Stimulated activated CD4-positive, alpha-beta T cell treated with anti-CD3 and anti-CD28 coated beads, Interleukin-15, amount 100 ng/mL, for 24 hours (primary cell): ENCODE measurements at places on chromosomes 11 and 22.
A peak's percentile ranks its signal among the peaks of the same experiment; 100 is the strongest.

DNA sequence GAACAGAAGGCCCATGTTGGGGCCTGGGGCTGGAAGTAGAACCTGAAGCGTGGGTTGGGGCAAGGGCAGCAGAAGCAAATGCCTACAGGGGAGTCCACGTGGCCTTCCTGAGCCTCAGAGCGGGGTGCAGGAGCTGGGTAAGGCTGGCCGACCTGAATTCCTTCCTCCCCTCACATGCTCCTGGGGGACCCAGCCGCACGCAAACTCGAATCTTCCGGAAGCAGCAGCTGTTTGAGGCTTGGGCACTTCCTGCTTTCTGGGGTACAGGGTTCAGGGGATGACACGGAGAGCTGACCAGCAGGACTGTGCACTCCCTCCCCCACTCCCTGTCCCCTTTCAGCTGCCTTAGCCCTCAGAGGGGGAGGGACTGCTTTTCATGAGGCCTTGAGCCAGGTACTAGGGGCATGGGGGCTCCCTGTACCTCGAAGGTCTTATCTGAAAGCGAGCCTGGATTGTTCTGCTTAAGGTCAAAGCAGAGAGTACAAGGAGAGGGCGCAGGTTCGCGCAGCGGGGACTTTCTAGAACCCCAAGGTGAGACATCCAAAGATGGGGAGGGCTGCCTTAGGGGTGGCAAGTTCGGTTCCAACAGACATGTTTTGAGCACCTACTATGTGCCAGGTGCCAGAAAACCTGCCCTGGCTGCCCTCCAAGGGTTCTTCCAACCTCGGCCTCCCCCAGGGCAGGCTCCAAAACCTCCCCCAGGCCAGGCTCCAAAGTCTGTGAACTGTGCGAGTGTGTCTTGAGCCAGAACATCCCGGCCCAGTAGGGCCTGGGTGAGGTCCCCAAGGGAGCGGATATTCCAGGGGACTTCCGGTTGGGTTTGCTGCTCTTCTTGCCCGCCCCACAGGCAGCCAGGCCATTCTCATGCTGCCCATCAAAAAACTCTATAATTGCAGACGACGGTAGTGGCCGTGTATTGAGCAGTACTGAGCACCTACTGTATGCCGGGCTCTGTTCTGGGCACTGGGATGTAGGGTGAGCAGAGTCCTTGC is 1.7 kb downstream of the NCF4 start:
- no peak for DNase-seq

DNA sequence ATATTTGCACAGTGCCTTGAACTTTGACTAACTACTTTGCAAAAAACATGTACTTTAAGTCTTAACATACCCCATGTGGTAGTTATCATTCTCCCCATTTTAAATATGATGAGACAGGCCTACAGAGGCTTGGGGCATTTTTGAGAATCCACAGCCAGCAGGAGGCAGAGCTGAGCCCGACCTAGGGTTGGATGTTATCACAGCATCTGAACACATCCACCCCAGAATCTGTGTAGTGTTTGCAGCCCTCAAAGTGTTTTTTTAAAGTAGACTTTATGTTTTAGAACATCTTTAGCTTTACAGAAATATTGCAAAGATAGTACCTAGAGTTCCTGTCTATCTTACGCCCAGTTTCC is 17.6 kb downstream of the OTOG start:
- DNase-seq, result peak; percentile 23

DNA sequence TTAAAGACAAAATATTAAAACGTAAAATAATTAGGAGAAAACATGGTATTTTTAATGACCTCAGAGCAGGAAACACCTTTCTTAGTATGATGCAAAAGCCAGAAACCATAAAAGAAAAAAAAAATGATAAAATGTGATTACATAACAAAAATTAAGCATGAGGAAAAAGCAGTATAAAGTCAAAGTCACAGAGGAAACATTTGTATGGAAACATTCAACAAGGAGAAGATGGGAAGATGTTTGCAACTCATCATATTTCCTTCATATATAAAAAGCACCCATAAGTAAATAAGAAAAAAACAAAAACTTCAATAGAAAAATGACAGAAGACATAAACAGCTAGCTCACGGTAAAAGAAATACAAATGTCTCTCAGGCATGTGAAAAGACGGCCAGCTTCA is 17.3 kb downstream of the SHISAL1 start:
- DNase-seq, result no peak

- no peak for DNase-seq
Observed at GRCh38 chr22:47673557-47673956, 911.1 kb downstream of the TBC1D22A start.

GRCh38 chr11:85863855-85864254 is 8.7 kb downstream of the CCDC83 start:
- no peak for DNase-seq

DNA sequence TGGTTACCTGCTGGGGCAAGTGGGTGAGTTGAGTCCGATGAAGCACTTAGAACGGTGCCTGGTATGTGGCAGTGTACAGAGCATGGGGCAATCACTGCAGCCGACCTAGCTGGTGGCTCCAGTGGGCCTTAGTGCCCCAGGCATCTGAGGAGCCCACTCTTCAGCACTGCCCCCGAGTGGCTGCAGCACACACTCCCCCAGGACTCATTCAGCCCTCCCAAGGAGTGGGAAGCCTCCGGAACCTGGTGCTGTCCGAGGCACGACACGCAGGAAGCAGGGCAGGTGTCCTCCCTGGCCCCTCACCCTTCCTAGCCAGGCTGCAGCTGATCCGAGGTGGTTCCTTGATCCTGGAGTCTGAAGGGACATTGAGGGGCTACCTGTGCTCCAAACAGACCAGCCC is 42.4 kb upstream of the PRODH start:
- no peak for DNase-seq

GRCh38 chr11:75762885-75763284 is 5.7 kb upstream of the DGAT2 start:
- DNase-seq, result no peak

DNA sequence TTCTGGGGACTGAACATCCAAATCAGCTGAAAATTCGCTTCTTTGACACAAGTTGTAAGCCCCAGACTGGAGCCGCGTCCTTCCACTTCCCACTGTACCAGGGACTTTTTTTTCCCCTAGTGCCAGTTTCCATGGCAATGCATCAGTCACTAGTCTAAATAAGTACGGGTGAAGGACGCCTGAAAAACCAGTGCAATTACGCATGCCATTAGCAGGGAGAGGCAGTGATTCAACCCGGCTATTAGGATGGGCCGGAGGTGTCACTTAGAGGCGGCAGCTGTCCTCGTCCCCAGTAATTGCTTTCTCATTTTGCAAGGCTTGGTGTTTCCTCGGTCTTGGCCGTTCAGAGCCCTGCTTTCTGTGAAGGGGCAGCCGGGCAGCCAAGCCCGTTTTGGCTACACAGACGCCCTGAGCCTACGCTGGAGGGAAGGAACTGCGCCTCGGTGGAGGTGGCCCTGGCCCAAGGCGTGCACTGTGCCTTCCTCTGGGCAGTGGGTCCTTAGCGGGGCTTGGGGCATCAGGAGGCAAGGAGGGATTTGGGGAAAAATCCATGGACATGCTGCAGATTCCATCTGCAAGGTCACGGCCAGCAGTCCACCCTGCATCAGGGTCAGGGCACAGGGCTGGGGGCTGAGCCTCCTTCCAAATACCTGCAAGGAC is 319.7 kb downstream of the CTTN start:
- DNase-seq, result no peak

- no peak for DNase-seq
Observed at GRCh38 chr11:19216709-19217374, 15.1 kb upstream of the CSRP3 start.

- DNase-seq, result no peak
Observed at GRCh38 chr22:50161508-50162390, 8.8 kb upstream of the PANX2 start.

GRCh38 chr11:13680501-13681264 is 12.2 kb downstream of the FAR1 start:
- DNase-seq, result no peak

- DNase-seq, result no peak
Observed at GRCh38 chr11:3155691-3156258, 9.3 kb downstream of the OSBPL5 start.

DNA sequence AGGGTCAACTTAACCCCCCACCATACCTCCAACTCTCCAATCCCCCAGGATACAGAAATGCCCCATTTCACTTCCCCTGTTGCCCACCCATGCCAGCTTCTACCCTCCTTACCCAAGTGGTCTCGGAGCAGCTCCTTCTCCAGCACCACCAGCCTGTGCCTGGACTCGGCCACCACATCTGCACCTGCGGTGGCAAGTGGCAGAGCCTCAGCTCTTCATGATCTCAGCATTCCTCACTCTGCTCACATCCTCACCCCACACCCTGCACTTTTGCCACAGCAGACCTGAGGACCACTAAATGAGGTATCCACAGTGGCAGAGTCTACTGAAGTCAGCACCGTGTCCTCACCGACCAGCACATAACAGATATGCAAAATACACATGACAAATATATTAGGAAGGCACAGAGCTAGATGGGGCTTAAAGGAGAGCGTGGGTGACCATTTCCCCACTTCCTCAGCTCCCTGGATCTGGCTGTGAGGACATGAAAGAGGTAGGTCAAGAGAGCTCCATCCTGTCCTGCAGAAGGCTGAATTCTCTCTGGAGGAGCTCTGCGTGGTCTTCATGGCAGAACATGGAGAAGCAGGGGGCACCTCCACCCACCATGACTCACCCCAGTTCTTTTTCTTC is 9.7 kb downstream of the NHERF4 start:
- no peak for DNase-seq

GRCh38 chr11:91984033-91984584 is 240.5 kb upstream of the FAT3 start:
- no peak for DNase-seq

GRCh38 chr11:44555031-44555800 is 10.2 kb upstream of the CD82 start:
- no peak for DNase-seq

DNA sequence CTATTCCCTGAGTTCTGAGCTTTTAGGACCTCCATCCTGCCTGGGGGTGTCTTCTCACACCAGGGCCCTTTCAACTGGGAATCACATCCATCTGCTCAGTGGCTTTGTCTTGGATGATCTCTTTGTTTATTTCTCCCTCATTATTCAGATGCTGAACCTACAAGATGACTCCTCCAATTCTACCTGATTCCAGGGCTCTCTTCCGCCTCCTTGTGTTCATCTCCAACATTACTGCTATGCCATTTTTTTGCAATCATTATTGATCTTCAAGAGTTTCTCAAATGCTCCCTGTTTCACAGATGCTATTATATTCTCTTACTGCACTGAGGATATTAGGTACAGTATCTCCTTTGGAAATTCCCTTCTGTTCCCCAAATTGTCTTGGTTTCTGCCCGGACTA is 307.7 kb downstream of the SHANK2 start:
- no peak for DNase-seq

- DNase-seq, result no peak
Observed at GRCh38 chr11:95299078-95299679, 68.2 kb upstream of the SESN3 start.

GRCh38 chr22:39800790-39801520 is 92.6 kb downstream of the ENTHD1 start:
- DNase-seq, result no peak

DNA sequence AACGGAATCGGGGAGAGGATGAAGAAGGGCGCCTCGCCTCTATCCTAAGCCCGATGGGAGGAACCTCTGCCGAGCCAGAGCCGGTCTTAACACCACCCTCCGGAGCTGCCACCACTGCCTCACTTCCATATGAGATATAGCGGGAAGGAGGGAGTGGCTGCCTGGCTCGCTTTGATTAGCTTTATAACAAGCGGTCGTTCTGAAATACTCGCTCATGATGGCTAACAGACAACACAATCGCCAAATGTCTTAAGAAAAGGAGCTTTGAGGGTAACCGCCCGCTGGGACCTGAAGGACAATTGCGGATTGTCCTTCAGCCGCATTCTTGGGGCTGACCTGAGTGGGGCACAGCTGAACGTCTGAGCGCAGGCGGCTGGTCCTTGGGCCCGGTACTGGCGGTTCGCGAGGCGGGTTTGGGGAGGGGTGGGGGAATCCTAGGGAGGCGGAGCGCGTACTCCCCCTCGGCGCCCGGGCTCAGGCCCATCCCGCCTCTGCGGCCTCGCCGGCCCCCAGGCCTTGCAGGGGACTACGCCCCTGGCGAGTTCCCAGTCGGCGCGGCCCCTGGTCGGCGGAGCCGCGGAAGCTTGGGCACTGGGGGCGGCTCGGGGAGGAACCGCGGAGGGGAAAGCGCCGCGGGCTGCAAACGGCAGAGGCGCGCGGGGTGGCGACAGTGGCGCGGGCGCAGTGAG is at the start of gene PLAAT5:
PLAAT5 (minus strand) TSS at position 617 of the 689 bp plus-strand sequence; CDS start at position 484, 133 bp downstream.
- DNase-seq, result peak; percentile 42

DNA sequence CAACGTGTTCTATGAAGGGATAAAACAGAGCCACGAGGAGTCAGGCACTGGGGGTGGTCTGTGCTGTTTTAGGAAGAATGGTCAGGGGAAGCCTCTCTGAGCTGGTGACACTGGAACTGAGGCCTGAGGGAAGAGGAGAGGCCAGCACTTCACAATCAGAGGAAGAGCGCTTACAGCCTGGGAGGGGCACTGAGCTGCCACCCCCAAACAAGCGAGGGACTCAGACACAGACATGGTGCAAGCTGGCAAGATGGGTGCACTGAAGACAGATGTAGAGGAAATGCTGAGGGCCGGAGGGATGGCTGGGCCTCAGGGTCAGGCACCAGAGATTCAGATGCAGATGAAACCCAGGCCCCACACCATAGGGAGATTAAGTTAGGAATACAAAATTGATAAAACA is 40.0 kb upstream of the TP53I11 start:
- DNase-seq, result no peak

GRCh38 chr11:27421819-27422494 is 50.6 kb downstream of the LGR4 start:
- no peak for DNase-seq

DNA sequence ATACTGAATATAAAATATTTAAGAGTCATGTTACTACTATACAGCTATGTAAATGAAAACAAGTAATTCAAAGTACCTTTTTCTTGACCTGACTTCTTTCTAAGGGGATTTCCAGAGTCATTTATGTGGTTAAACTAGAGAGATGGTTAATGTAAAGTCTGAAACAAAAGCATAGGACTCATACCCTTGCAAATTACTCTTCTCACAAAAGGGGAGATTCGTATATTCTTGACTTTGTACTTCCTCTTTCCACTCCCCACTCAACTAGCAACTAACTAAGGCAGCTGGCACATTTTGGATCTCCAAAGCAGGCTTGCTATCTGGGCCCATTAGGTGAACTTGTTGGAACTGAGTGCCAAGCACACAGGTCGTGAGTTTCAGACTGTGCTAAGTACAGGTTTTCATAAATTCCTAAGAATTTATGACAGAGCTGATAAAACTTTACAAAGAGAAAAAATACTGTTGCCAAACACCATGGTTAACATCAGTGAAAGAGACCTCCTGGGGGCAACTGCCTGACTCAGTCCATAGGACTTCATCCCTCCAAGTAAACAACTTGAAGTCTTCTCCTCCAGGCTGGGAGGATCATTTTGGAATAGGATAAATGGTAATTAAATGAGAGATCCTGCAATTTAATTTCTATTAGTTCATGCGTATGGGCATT is 77.0 kb upstream of the DDI1 start:
- DNase-seq, result no peak
